ENCODE measurements at places on chromosomes 1 and 21.
A peak's percentile ranks its signal among the peaks of the same experiment; 100 is the strongest.

GRCh38 chr21:44013380-44014088 lies 1.4 kb downstream of the TRAPPC10 start:
- DNase-seq = peak; percentile 33

DNA sequence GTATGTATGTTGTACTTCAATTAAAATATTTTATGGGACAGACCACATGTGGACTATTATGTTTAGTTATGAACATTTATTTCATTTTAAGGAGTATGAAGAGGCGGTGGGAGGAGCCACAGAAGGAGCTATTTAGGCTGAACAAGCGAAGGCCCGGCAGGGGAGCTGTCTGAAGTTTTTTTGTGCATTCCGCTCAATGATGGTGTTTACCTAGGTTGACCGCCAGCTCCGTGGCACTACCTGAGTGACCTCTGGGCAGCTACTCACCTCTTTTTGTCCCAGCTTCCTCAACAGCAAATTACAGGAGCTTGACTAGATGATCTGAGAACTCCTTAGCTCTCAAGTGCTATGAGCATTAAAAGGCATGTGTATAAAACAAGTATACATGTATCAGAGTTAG lies 32.7 kb upstream of the C1orf198 start:
- no peak for DNase-seq

GRCh38 chr21:16075649-16076282 lies 346.0 kb downstream of the USP25 start:
- no peak for DNase-seq

DNA sequence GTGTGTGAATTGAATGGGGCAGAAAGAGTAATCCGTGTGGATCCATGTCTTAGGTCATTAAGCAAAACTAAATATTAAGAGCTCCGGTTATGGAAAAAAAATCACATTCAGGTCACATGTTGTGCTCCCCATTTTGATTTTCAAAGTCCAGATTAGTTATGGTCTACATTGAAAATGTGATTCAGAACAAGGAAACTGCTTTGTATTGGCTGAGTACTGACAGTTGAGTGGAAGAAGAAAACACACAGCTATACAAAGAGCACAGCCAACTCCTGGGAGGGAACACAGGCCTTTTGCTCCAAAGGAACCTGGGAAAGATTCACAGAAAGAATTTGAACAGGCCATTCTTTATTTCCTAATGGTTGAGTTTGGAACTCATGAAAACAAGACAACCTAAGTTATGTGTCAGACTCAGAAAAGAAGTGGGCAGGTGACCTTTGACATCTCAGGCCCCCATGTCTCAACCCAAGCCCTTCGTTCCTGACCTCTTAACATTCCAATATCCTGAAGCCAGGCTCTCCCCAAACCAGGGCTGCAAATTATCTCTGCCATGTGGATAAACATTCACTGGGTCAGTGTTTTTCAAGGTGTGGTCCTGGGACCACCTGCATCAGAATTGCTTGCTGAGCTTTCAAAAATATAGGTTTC lies 159.3 kb upstream of the LMO4 start:
- no peak for DNase-seq

GRCh38 chr1:92748138-92748537 lies 36.8 kb downstream of the EVI5 start:
- no peak for DNase-seq

GRCh38 chr1:38059635-38060250 lies 13.2 kb upstream of the POU3F1 start:
- no peak for DNase-seq

GRCh38 chr1:209473025-209473424 lies 110.5 kb upstream of the CAMK1G start:
- DNase-seq = no peak

All from activated CD4-positive, alpha-beta T cell treated with anti-CD3 and anti-CD28 coated beads, Interleukin-2, amount 50 U/mL, for 4 hours (primary cell).